Spleen (tissue), 13 donors: ENCODE measurements at places on chromosomes 7 and 10. TPM values are rescaled to one million over a fixed set of nuclear protein-coding genes. Genes with fewer than 3 reads are reported as not detected.

COL26A1 gene
- 0.32 TPM for polyA plus RNA-seq

CYP2C8 gene
- 1.0 TPM for polyA plus RNA-seq

RPEL1 gene
- polyA plus RNA-seq = not detected

IRF5 gene
- 26.2 TPM for polyA plus RNA-seq

GSDME gene
- polyA plus RNA-seq = 4.1 TPM

GPR37 gene
- polyA plus RNA-seq = not detected

TRIL gene
- polyA plus RNA-seq = 0.96 TPM

IGF2BP3 gene
- polyA plus RNA-seq = 0.22 TPM

SLC39A12 gene
- polyA plus RNA-seq = 0.06 TPM

ADIRF gene
- polyA plus RNA-seq = 61.6 TPM

CHAT gene
- not detected for polyA plus RNA-seq

PKD2L1 gene
- polyA plus RNA-seq = 3.3 TPM

NUTM2B gene
- 4.3 TPM for polyA plus RNA-seq

PON1 gene
- not detected for polyA plus RNA-seq

CHST15 gene
- 6.3 TPM for polyA plus RNA-seq

GSAP gene
- 49.6 TPM for polyA plus RNA-seq

CYP3A5 gene
- not detected for polyA plus RNA-seq

CYP3A4 gene
- not detected for polyA plus RNA-seq

GIMAP6 gene
- polyA plus RNA-seq = 18.2 TPM

GHRHR gene
- polyA plus RNA-seq = not detected

GLI3 gene
- polyA plus RNA-seq = 0.24 TPM
